AG04450 (cell line): ENCODE measurements at places on chromosomes 2 and 18.
A peak's percentile ranks its signal among the peaks of the same experiment; 100 is the strongest.

- DNase-seq = peak; percentile 63
These were observed 131.9 kb downstream of the MYO1B start for GRCh38 chr2:191376981-191377629.

DNA sequence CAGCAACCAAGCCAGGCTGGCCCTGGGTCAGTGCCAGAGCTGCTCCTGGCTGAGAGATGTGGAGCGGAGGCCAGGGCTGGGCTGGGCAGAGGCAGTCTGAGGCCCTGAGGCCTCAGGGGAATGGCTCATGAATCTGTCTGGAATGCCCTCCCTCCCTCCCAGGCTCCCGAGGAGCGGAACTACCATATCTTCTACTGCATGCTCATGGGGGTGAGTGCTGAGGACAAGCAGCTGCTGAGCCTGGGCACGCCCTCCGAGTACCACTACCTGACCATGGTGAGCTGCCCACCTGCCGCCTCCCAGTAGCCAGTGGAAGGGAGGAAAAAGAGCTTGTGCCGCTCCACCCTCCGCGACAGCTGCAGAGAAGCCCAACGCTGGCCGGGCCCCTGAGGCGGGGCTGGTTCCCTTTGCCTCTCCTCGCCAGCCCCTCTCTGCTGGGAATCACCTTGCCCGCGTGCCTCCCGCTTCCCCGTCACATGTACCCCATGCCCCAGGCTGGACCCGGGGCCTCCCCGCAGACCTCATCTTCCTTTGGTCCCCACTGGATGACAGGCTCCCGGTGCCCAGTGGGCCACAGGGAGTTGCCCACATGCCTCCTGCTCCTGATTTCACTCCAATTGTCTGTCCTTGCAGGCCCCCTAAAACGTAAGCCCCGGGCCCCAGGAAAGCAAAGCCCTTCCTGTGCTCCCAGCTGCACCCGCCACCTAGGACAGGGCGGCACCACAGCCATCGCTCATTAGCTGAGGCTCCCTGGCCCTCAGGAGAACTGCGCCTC is 41.1 kb downstream of the MYO7B start:
- no peak for DNase-seq

- DNase-seq = no peak
These were observed 33.8 kb downstream of the TOGARAM2 start for GRCh38 chr2:29014811-29015421.

DNA sequence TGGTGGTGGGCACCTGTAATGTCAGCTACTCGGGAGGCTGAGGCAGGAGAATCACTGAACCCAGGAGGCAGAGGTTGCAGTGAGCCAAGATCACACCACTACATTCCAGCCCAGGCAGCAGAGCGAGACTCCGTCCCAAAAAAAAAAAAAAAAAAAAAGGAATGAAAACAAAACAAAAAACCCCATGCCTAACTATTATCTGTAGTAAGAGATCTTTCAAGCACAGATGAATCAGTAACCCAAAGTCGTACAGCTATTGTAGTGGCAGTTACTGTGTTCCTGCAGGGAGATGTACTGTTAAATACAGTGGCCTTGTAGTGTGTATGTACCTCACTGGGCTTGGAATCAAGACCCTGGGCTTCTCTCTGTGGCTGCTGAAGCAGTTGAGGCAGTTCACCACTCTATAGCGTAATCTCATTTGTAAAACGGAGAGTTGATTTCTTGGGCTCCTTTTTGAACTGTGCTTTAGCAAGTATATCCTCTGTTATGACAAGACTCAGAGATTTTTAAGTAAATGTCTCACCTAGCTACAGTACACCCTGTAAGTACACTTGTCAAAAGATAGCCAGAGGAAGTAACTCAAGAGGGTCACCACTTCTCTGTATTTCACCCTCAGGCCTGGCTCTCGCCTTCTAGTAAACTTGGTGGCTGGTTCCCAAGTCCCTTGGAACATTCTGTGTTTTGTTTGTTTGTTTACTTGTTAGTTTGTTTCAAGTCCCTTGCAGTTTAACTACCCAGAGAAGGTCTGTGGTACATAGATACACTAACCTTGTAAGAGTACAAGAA is 109.6 kb upstream of the FOSL2 start:
- DNase-seq = no peak

GRCh38 chr2:9004338-9005204 is 1.1 kb upstream of the MBOAT2 start:
- DNase-seq = no peak

DNA sequence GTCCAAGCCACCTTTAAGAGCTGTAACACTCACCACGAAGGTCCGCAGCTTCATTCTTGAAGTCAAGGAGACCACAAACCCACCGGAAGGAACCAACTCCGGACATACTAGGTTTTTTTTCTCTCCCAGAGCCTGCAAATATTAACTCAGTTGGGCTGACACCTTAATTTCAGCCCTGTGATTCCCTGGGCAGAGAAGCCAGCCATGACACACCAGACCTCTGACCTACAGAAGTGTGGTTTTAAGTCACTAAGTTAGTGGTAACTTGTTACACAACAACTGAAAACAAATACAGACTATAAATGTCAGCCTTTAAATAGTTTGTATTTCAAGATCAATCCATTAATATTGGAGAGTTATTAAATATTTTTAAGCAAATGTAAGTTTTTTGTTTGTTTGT is 855.1 kb downstream of the TMEM182 start:
- no peak for DNase-seq

GRCh38 chr18:45658756-45659155 is 43.5 kb downstream of the SLC14A2 start:
- DNase-seq = no peak

GRCh38 chr2:108937367-108938017 is 51.5 kb downstream of the EDAR start:
- no peak for DNase-seq

GRCh38 chr2:191231995-191232394 is 13.2 kb upstream of the MYO1B start:
- DNase-seq = no peak

GRCh38 chr2:204850581-204850980 is 305.3 kb downstream of the PARD3B start:
- DNase-seq = no peak

DNA sequence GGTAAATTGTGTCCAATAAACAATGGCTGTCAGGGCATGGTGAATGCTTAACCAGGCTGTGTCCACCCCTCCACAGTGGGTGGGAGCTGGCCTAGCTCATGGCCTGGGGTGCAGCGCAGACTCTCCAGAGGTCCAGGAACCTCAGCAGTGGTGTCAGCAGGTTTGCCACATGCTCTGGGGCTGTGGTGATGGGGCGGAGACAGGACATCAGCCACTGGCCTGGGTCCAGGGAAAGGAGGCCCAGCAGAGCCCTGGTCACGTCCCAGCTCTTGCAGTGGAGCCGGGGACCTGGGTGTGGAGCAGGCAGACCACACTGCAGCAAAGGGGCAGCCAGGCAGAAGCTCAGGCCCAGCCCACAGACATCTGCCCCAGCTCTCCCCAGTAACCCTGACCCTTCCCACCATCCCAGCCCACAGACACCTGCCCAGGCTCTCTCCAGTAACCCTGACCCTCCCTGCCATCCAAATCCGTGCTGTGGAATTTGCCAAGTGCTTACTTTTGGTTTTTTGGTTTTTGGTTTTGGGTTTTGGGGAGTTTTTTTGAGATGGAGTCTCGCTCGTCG is 13.8 kb upstream of the KIF1A start:
- DNase-seq = no peak

GRCh38 chr2:191539068-191539467 is 138.9 kb upstream of the NABP1 start:
- no peak for DNase-seq

DNA sequence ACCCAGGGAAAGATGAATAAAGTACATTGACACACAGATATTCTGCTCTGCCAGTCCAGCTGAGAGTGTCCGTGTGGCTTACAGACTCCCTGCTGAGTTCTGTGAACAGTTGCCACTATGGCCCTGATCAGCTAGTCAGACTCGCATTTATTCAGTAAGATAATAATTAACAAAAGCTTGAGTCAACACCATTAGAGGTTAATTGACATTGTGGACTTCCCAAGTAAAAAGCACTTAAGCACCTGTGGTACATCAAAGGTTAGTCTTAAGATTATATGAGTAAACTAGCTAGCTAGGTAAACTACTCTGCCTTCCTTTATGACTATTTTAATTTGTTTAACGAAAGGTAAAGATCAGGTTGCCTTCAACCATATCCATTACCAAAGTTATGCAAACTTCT is 33.7 kb downstream of the ANKRD30B start:
- DNase-seq = no peak

- DNase-seq = no peak
These were observed 93.3 kb upstream of the EML6 start for GRCh38 chr2:54629914-54630857.

GRCh38 chr2:81767187-81767912 is 1462.8 kb upstream of the LRRTM1 start:
- peak; percentile 2 for DNase-seq
